ENCODE measurements at places on chromosomes 6 and 20.
A peak's percentile ranks its signal among the peaks of the same experiment; 100 is the strongest.

DNA sequence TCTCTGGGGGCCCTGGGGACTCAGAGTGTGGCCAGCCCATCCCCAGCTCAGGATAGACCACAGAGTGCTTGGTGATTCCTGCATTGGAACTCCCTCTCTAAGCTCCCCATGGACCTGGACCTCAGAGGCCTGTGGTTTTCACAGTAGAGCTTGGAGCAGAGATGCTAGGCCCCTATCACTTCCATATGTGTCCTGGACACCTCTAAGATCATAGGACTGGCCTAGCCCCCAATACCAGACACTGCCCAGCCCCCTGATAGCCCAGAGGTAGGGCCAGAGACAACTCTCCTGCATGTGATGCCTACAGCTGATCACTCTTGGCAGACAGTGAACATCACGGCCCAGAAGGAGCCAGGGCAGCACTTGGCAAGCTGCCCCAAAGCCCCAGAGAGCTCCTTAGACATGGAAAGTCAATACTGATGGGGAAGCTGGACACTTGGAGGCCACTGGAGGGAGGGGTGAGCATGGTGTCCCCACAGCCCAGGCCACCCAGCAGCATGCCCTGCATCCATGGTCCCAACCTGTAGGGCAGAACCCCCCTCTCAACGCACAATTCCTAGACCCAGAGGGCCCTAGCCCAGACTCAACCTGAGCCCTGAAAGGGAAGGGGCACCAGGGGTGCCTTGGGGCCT lies 27.1 kb downstream of the UBD start:
- no peak for DNase-seq

- no peak for DNase-seq
These were observed 178.2 kb downstream of the FOXC1 start for GRCh38 chr6:1787894-1788293.

DNA sequence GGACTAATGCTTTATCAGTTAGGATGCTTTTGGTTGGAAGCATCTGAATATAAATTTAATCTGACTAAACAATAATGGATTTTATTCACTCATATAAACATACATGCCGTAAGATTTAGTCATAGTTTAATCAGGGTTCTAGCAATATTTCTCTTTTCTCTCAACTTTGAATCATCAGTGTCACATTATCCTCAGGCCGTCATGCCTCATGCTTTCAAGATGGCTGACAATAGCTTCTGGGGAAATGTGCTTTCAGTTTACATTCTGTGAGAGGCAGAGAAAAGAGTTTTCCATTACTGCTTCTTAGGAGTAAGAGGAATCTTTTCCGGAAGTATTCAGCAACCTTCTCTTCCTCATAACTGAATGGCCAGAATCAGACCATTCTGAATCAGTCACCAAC lies 162.2 kb downstream of the GJA1 start:
- DNase-seq, result no peak

GRCh38 chr6:75300531-75300855 lies 15.9 kb upstream of the TMEM30A start:
- DNase-seq, result no peak

DNA sequence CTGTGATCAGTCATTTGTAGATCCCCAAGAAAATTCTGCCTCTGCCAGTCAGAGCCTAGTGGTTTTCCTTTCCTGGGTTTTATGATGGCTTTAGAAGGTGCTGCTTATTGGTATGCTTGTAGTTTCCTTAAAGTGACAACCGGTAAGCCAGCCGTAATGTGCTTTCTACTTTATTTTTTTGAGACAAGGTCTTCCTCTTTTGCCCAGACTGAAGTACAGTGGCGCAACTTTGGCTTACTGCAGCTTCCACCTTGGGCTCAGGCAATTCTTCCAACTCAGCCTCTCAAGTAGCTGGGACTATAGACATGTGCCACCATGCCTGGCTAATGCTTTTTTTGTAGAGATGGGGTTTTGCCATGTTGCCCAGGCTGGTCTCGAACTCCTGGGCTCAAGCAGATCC lies 23.5 kb downstream of the MCM8 start:
- no peak for DNase-seq

- DNase-seq, result no peak
These were observed 221.3 kb downstream of the QKI start for GRCh38 chr6:163635731-163636364.

GRCh38 chr20:57049296-57049695 lies 217.1 kb downstream of the BMP7 start:
- DNase-seq, result no peak

- peak; percentile 87 for DNase-seq
These were observed 54.9 kb downstream of the TAF4 start for GRCh38 chr20:62010551-62011402.

DNA sequence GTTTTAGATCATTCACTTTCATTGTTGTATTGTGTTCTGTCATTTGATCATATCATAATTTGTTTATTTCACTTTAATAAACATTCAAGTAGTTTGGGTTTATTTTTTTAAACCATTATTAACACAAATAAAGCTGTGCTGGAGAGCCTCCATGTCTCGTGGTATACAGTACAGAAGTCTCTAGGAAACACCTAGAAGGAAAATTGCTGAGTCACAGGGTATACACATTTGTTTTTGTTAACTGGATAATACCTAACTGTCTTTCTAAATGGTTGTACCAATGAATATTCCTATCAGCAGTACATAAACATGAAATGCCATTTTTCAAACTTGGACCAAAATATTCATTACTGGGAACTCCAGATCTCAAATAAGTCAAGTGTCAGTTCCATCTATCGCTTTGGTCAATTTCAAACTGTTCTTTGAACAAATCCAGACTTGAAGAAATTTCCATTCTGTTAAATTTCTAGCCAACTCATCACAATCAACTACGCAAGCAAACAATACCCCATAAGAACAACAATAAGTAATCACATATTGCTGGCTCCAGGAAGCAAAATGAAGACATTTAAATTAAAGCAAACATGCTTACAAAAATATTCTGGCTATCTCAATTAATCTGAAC lies 138.1 kb downstream of the ATXN1 start:
- no peak for DNase-seq

- no peak for DNase-seq
These were observed 25.7 kb upstream of the CTNNBL1 start for GRCh38 chr20:37668166-37668565.

DNA sequence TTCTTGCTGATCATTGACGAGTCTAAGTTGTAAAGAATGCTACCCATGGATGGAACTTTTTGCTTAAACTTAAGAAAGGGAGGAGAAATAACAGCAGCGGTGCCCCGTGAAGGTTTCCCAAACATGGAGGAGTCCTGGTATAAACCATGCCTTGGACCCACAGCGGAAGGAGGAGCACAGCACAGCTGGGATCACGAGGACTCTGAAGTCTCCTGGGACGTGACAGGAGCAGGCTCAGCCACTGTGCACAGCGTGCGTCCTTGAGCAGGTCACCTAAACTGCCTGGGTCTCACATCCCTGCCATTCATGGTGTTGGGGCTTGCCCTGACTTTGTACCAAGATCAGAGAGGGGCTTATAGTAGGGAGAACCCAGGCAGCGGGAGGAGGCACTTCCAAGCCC lies 56.1 kb upstream of the UNC93A start:
- DNase-seq, result no peak

GRCh38 chr20:12061466-12061865 lies 143.8 kb downstream of the BTBD3 start:
- DNase-seq, result no peak

DNA sequence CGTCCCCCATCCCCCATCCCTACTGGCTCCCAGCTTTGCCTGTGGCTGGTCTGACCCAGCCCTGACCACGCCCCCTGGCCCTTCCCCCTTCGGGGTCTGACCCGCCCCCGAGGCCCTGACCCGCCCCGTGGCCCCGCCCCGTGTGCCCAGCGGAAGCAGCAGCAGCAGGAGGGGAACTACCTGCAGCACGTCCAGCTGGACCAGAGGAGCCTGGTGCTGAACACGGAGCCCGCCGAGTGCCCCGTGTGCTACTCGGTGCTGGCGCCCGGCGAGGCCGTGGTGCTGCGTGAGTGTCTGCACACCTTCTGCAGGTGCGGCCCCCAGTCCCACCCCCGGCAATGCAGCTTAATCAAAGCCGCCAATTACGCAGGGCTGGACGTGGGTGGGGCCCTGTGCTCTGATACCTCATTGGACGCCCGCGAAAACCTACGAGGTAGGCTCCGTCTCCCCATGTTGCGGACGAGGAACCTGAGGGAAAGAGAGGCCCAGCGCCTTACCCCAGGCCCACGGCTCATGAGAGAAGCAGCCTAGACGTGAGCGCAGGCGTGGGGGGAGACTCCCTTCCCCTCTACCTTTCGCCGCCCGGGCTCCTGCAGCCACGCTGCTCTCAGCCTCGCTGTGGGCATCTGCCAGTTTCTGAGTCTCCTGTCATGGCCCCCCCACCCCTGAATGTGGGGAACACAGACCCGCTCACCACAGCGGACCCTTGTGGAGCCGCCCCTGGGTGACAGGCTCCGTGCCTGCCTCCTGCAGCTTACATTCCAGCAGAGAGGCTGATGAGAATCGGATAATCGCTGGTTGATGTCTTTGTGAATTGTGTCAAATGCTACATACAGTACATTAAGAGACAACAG lies 12.8 kb downstream of the RBCK1 start:
- DNase-seq, result no peak

GRCh38 chr6:52537001-52537753 lies 39.7 kb downstream of the TRAM2 start:
- peak; percentile 57 for DNase-seq

DNA sequence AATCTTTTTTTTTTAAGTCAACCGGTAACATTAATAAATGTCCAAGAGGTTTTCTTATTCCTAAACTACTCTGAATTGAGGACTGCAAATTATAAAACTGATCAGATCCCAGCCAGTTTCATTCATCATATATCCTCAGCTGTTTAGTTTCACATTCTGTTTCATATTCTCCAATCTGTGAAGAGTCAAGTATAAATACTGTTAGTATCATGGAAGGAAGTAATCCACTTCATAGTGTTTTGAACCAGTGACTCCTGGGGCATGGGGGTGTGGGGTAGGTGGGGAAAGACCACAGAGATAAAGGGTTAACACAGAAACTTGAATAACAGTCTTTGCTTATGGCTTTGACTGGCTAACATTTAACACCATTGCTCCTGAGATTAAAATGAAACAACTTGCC lies 69.9 kb downstream of the FYN start:
- DNase-seq, result no peak

DNA sequence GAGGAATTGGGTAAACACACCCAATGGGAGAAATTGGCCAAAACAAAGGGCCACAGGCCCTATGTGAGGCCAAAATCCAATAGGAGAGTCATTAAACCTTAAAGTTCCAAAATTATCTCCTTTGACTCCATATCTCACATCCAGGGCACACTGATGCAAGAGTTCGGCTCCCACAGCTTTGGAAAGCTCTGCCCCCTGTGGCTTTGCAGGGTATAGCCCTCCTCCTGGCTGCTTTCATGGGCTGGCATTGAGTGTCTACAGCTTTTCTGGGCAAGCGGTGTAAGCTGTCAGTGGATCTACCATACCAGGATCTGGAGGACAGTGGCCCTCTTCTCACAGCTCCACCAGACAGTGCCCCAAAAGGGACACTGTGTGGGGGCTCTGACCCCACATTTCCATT lies 160.5 kb downstream of the ADGRG6 start:
- no peak for DNase-seq

DNA sequence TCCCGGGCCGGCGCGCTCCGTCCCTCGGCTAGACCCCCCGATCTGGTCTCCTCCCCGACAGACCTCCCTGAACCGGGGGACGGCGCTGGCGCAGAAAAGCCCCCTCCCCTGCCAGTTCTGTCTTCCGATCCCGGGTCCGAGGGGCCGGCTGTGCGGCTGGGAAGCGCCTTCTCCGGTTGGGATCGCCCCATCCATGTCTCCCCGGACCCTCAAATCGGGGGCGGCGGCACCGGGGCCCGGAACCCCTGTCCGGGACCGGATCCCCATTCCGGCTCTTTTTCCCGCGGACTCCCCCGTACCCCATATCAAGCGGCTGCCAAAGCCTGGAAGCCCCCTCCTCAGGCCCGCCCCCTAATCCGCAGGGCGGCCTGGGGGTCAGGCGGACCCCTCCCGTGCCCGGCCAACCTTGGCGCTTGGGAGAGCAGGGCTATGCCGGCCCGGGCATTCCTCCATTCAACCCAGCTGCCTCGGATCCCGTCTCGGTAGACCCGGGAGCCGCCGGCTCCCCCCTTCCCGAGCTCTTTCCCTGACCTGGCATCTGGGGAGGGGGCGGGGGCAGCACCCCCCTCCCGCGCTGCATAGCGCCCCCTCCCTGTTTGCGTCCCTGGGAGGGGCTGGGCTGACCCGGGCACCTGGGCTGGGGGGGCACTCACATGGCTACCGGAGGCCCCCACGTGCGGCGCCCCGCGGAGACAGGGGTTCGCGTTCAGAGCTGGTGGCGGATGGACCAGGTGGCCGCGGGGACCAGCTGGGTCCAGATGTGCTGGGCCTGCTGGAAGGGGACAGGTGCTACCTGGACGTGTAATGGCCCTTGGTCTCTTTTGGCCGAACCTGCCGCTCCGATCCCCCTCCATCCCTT lies 643 bp downstream of the DLGAP4 start:
- no peak for DNase-seq

GRCh38 chr20:3890999-3891929 lies 2.1 kb downstream of the PANK2 start:
- DNase-seq, result peak; percentile 28

- DNase-seq, result no peak
These were observed 88.1 kb upstream of the IFNGR1 start for GRCh38 chr6:137307163-137307854.

DNA sequence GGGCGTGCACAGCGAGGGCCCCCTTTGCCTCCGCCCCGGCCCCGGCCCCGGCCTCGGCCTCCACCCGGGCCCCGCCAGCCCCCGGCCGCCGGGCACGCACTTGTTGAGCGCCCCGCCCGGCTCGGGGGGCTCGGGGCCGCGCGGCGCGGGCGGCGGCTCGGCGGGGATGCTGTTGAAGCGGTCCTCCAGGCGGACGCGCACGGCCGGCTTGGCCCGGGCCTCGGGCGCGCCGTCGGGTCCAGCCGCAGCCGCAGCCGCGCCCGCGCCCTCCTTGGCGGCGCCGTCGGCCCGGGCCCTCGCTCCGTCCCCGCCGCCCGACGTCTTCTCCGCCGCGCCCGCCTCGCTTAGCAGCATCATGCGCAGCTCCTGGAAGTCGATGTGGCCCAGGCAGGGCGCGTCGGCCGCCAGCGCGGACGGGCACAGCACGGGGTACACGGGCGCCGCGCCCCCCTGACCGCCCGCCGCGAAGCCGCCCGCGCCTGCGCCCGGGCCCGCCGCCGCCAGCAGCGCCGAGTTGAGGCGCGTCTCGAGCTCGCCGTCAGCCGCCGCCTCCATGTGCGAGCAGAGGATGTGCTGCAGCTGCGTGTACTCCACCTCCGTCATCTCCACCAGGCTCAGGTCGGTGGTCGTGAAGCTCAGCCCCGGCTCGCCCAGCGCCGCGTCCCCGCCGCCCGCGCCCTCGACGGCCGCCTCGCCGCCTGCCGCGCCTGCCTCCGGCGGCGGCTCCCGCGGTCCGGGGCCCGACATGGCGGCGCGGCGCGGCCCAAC lies 514 bp downstream of the TCFL5 start:
- peak; percentile 49 for DNase-seq

- no peak for DNase-seq
These were observed 8.6 kb downstream of the BYSL start for GRCh38 chr6:41929924-41930323.

- DNase-seq, result no peak
These were observed 90.1 kb downstream of the FOXO3 start for GRCh38 chr6:108650781-108651180.

Measured in GM13977 (cell line).